Chondrocyte (in vitro differentiated cells): ENCODE measurements at places on chromosomes 7 and 10. TPM values are rescaled to one million over a fixed set of nuclear protein-coding genes. Genes with fewer than 3 reads are reported as not detected.
A peak's percentile ranks its signal among the peaks of the same experiment; 100 is the strongest.

Gene ATOH7
- not detected in 3 replicates for total RNA-seq

DNA sequence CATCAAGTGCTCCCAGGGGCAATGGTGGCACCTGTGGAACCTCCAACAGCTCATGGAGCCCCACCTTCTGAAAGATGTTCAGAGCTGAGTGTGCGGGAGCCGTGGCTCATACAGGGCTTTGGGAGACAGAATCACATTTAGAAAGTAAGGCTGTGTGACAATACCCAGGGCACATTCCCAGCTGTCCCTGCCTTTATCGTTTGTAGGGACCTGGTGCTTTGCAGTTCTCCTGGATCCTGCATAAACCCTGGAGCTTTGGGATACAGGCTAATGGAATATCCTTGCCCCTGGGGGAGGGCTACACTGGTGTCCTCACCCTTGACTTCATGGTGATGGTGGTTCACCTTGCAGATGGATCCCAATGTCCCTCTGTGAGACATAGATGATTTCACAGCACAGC is 134.8 kb upstream of the LAMB4 start:
- H3K27me3 ChIP-seq = no peaks in the 10 kb centered on the region
- H3K27ac ChIP-seq = no peak overlapping the region
- no peaks in the 10 kb centered on the region for H3K36me3 ChIP-seq
- H3K4me1 ChIP-seq = peaks cover 15% of the 10 kb centered on the region
- DNase-seq = no peak
- H3K4me3 ChIP-seq = no peak overlapping the region

Gene ITIH2
- 0.87 TPM in 1 of 3 replicates, not detected in the others for total RNA-seq

Gene PANK1
- total RNA-seq = 6.3 to 13.9 TPM (median 7.6 TPM) in 3 replicates

DNA sequence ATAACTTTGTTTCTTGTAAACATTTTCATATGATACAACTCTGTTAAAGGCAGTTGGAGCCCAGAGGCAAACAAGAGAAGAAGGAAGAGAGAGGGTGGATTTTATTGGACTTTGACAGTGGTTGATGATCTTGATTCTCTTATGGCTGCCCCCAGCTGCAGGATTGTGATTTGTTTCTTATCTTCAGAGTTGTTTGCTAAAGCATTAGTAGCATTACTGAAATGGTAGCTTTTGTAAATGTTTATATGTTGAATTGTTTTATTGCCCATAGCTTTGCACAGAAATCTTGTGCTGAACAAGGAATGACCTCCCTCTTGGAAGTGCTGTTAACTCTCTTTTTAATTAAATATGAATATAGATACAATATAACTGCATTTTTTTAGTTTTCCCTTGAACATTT is 309.4 kb downstream of the AUTS2 start:
- peaks cover 28% of the 10 kb centered on the region for H3K4me1 ChIP-seq
- H3K27me3 ChIP-seq = no peaks in the 10 kb centered on the region
- no peak overlapping the region for H3K4me3 ChIP-seq
- no peak for DNase-seq

Gene PPP1R17
- total RNA-seq = not detected in 3 replicates

DNA sequence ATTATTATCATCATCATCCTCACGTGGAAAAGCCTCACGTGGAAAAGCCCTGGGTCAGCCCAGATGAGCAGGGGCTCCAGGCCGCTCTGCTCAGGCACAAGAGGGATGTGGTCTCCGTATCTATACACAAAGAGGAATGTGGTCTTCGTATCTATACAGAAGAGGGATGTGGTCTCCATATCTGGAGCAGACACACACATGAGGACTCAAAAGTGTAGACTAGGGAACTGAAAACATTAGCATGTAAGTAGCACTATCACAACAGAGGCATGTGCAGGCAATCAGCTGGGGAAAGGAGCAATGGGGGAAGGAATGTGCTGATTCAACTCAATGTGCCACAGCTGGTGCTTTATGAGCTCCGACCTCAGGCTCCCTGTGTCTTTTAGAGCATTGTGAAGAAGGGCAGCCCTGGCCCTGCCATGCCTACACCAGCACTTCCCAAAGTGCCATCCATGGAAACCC is 86.5 kb downstream of the PLXNA4 start:
- DNase-seq = no peak
- H3K27ac ChIP-seq = no peak overlapping the region
- no peak overlapping the region for H3K4me3 ChIP-seq
- peaks cover 20% of the 10 kb centered on the region for H3K4me1 ChIP-seq
- no peaks in the 10 kb centered on the region for H3K27me3 ChIP-seq

Gene GATA3
- total RNA-seq = not detected in 3 replicates

Gene ACBD5
- 20.6 to 24.7 TPM (median 24.6 TPM) in 3 replicates for total RNA-seq

DNA sequence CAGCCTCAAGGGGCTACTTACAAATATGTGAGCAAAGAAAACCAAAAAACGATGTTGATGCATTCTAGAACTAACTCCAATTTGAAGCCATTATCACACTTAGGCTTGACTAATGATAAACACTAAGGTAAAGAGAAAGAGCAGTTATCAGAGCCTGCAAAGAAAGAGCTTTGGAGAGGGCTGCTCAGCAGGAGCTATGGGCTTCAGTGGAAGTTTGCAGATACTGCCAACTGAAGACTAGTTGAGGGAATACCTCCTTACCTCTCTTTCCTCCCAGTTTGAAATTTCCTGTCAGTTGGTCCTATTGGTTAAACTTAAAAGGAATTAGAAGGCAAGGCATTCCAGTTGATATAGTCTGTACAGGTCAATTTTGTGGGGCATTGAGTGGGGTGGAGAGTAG is 498.1 kb upstream of the POT1 start:
- no peaks in the 10 kb centered on the region for H3K27me3 ChIP-seq
- no peak overlapping the region for H3K27ac ChIP-seq
- H3K4me1 ChIP-seq = peaks cover 31% of the 10 kb centered on the region
- no peak overlapping the region for H3K4me3 ChIP-seq

Gene XRCC2
- total RNA-seq = 0.95 to 3.5 TPM (median 1.3 TPM) in 3 replicates

- no peak overlapping the region for H3K4me3 ChIP-seq
- H3K36me3 ChIP-seq = no peaks in the 10 kb centered on the region
- H3K4me1 ChIP-seq = peaks cover 33% of the 10 kb centered on the region
- no peaks in the 10 kb centered on the region for H3K27me3 ChIP-seq
These were observed 110.0 kb downstream of the SORBS1 start for GRCh38 chr10:95451150-95451549.

GRCh38 chr10:91592266-91592975 is 40.5 kb downstream of the PPP1R3C start:
- no peak for DNase-seq
- H3K36me3 ChIP-seq = no peaks in the 10 kb centered on the region
- peaks cover 94% of the 10 kb centered on the region for H3K4me1 ChIP-seq
- peak overlapping the region; percentile 100 for H3K27ac ChIP-seq
- H3K27me3 ChIP-seq = no peaks in the 10 kb centered on the region
- H3K4me3 ChIP-seq = peak overlapping the region; percentile 11

DNA sequence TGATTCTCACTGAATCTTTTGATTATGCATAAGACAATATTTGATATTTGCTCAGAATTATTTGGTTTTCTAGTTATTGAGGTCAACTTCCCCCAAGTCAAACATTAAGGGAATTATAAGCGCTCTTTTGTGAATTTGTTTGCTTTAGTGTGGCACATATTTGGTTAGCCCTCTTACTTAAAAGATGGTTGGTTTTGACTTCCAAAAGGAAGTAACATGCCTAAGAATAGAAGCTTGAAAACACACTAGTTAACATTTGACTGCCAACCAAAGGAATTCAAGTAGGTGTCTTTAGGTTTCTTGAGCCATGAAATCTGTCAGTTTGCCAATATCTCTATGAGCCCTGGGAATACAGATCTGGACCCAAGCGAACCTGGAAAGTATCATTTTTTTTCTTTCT is 24.9 kb downstream of the STEAP4 start:
- H3K4me3 ChIP-seq = no peak overlapping the region
- DNase-seq = no peak
- no peak overlapping the region for H3K27ac ChIP-seq
- no peaks in the 10 kb centered on the region for H3K4me1 ChIP-seq

Gene NYAP1
- total RNA-seq = 0.77 to 0.95 TPM (median 0.87 TPM) in 3 replicates

DNA sequence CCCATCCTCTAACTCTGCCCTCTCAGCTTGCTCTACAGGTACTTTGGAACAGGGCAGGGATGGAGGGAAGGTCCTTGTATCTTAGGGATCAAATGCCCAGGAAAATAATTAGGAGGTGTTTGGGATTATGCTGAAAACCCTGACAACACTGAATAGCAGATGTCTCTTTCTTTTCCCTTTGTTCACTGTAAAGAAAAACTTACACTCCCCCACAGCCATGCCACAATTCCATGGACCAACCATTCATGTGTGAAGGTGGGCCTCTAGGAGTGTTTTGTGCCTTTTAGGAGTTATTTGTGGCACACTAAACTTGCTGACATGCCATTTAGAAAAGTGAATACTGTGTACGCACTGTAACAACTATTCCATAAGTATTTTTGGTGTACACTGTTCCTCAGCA is 108.1 kb downstream of the SNX10 start:
- H3K4me3 ChIP-seq = no peak overlapping the region
- peaks cover 10% of the 10 kb centered on the region for H3K4me1 ChIP-seq
- DNase-seq = no peak
- no peak overlapping the region for H3K27ac ChIP-seq
- peaks cover 2% of the 10 kb centered on the region for H3K36me3 ChIP-seq

DNA sequence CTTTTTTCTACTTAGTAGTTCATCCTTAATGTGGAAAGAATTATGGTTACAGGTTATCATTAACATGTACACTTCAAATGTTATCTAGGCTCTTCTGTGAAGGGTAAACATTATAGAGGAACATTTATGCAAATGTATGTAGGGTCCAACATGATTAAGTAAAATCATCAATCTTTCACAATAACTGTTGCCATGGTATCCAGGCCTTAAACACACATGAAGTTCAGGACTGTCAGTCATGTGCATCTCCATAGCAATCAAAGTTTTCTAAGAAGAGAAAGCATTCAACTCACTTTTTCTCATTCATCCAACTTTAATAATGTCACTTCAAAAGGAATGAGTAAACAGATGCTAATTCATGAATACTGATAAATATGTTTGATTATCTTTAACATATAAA is 83.6 kb downstream of the DNAJC1 start:
- peak overlapping the region; percentile 17 for H3K27ac ChIP-seq
- DNase-seq = no peak
- no peaks in the 10 kb centered on the region for H3K36me3 ChIP-seq
- H3K27me3 ChIP-seq = no peaks in the 10 kb centered on the region
- no peak overlapping the region for H3K4me3 ChIP-seq

DNA sequence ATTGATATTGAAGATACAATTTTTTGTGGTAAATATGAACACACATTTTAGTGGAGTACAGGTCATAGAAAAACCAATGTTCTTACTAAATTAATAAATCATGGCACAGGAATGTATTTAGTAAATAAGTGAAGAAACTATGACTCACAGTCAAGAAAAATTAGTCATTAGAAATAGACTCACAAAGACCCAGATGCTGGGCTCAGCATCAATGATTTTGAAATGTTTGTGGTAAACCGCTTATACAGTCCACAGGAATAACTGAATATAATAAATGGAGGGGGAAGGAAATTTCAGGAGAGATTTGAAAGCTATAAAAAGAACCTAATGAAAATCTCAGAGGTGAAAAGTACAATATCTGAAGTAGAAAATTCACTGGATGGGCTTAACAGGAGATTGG is 138.3 kb upstream of the ADCY1 start:
- H3K27me3 ChIP-seq = peaks cover 38% of the 10 kb centered on the region
- H3K27ac ChIP-seq = no peak overlapping the region
- H3K4me3 ChIP-seq = no peak overlapping the region

Gene EN2
- total RNA-seq = 0.15 to 0.99 TPM (median 0.15 TPM) in 3 replicates

DNA sequence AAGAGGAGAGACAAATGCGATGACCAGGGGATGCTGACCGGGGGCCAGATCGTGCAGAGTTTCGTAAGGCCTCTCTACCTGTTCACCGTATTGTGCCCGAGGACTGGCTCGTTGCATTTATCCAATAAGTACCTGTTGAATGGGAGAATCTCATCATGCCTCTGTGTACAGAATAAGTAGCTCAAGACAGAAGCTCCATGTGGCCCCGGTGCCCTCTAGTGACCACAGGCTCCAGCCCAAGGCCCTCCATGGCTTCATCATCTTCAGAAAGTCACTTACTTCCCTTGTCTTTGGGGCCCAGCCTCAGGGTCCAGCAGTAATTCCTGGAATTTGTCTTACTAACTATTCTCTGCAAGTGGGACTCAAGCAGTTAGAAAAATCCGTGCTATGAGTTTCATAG is 151.0 kb downstream of the CHN2 start:
- H3K4me1 ChIP-seq = no peaks in the 10 kb centered on the region
- H3K4me3 ChIP-seq = no peak overlapping the region
- DNase-seq = no peak
- H3K27me3 ChIP-seq = peaks cover 10% of the 10 kb centered on the region

Gene PNLIPRP2
- not detected in 3 replicates for total RNA-seq

- no peaks in the 10 kb centered on the region for H3K27me3 ChIP-seq
- H3K27ac ChIP-seq = no peak overlapping the region
- peaks cover 22% of the 10 kb centered on the region for H3K4me1 ChIP-seq
- H3K36me3 ChIP-seq = peaks cover 3% of the 10 kb centered on the region
These were observed 106.5 kb downstream of the ARHGAP12 start for GRCh38 chr10:31822150-31822549.

Gene PIP
- total RNA-seq = not detected in 3 replicates

Gene SFTPA1
- not detected in 3 replicates for total RNA-seq

Gene ADAM12
- 92.2 to 175 TPM (median 166 TPM) in 3 replicates for total RNA-seq

Gene TYW1B
- total RNA-seq = 1.2 to 2.5 TPM (median 1.7 TPM) in 3 replicates

DNA sequence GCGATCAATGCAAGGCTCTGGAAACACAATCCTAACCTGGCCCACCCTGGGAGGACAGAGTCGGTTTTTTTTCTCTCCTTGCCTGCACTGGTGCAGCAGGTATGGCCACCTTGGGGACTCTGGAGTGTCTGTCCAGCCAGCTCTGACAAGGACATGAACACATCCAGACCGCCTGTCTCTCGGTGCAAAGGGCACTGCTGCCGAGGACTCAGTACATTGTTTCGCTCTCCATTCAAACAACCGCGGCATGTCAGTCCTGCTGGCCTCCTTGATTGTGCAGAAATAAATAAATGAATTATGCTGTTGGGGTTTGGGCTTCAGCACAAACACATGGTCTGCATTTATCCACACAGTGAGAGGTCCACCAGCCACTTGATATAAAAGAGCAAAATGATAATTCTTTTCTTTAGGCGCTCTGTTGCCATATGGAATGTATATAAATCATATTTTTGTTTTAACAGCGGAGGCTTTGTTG is 565.2 kb downstream of the KCNMA1 start:
- no peak overlapping the region for H3K4me3 ChIP-seq
- DNase-seq = no peak
- no peak overlapping the region for H3K27ac ChIP-seq
- peaks cover 30% of the 10 kb centered on the region for H3K36me3 ChIP-seq
- peaks cover 15% of the 10 kb centered on the region for H3K4me1 ChIP-seq

DNA sequence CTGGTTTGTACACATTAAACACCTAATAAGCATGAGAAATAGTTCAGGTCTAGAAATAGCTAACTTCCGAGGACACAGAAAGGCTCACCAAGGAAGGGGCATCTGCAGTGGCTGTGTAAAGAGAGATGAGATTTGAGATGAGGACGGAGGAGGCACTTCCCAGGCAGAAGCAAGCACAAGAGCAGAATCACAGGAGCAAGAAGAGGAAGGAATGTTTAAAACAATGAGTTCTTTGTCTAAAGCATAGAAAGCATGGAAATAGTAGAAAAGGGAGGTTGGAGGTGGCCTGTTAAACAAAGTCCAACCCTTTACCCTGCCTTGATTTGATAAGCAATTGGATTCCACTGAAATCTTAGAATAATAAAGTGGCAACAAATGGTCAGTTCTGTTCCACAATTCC is 11.6 kb upstream of the PON3 start:
- peaks cover 35% of the 10 kb centered on the region for H3K36me3 ChIP-seq
- no peak for DNase-seq
- no peaks in the 10 kb centered on the region for H3K27me3 ChIP-seq
